Smooth muscle cell of the brain vasculature (primary cell): ENCODE measurements at places on chromosomes 16 and 17.

DNA sequence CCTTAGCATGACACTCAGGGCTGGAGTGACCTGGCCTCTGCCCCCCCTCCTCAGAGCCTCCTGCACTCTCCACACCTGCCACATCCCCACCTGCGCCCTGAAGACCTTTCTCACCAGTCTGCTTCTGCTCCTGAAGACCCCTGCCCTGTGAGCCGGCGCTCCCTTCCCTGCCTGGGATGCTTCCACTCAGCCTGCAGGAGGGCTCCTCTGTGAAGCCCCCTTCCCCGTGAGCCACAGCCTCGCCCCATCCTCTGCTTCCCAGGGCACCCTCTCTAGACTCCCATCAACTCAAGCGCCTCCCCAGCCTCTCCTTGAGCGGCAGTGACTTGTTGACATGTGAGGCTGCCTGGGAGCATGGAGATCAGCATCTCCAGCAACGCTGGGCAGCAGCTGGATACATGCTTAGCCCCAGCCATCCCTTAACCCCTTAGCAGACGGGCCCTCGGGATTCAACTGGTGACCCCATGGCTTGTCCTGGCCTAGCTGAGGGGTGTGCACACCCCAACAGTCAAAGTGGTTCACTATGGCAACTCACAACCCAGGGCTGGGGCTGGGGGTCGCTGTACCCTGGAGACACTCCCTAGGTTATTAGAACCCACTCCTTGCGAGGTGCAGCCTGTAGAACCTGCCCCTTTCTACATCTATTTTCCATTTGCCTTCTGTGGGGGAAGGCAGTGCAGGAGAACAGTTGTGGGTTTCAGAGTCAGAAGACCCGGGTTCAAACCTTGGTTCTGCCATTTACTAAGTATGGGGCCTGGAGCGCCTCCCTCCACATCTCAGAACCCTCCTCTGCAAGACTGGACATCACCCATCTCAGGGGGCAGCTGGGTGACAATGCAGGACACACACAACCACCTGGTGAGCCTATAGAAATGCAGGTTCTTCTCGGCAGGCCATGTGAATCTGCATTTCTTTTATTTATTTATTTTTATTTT is 21.5 kb downstream of the TMEM235 start:
- no peak for DNase-seq

GRCh38 chr17:50026837-50027171 is 29.1 kb upstream of the ITGA3 start:
- DNase-seq: peak; percentile 65

- DNase-seq: no peak
Measured at GRCh38 chr16:82788919-82789318, 162.2 kb downstream of the CDH13 start.

- DNase-seq: no peak
Measured at GRCh38 chr16:51490866-51491265, 339.8 kb upstream of the SALL1 start.

- no peak for DNase-seq
Measured at GRCh38 chr16:67963662-67964321, 4.6 kb downstream of the SLC12A4 start.

GRCh38 chr17:46115699-46116098 is 77.5 kb downstream of the KANSL1 start:
- DNase-seq: no peak

- DNase-seq: no peak
Measured at GRCh38 chr16:62079236-62079635, 43.0 kb upstream of the CDH8 start.

DNA sequence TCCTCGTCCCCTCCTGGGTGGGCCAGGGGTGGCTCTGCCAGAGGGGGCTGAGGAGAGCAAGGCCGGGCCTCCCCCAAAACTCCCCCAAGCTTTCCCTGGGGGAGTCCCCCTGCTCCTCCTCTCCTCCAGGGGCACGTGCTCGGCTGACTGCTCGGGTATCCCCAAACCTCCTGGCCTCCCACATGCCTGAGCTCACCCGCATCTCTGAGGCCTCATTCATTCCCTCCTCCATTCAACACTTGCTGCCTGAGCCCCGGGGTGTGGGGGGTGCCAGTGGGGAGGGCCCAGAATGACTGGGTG is 83.1 kb downstream of the RTN4RL1 start:
- no peak for DNase-seq

DNA sequence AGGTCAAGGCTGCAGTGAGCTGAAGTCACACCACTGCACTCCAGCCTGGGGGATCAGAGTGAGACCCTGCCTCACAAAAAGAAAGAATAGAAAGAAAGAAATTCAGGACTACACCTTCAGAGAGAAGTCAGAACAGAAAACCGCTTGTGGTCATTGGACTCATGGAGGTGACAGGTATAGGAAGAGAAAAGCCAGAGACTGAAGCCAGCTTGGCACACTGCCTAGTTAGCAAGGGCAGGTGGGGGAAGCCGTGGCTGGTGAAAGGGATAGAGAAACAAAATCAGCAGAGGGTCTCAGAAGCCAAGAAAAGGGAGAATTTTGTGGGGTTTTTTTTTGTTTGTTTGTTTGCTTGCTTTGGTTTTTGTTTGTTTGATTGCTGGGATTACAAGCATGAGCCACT is 32.9 kb upstream of the SKAP1 start:
- DNase-seq: no peak

GRCh38 chr17:33932996-33933395 is 322.1 kb upstream of the CCL2 start:
- DNase-seq: no peak

- DNase-seq: no peak
Measured at GRCh38 chr16:3659251-3659650, 4.8 kb downstream of the DNASE1 start.

DNA sequence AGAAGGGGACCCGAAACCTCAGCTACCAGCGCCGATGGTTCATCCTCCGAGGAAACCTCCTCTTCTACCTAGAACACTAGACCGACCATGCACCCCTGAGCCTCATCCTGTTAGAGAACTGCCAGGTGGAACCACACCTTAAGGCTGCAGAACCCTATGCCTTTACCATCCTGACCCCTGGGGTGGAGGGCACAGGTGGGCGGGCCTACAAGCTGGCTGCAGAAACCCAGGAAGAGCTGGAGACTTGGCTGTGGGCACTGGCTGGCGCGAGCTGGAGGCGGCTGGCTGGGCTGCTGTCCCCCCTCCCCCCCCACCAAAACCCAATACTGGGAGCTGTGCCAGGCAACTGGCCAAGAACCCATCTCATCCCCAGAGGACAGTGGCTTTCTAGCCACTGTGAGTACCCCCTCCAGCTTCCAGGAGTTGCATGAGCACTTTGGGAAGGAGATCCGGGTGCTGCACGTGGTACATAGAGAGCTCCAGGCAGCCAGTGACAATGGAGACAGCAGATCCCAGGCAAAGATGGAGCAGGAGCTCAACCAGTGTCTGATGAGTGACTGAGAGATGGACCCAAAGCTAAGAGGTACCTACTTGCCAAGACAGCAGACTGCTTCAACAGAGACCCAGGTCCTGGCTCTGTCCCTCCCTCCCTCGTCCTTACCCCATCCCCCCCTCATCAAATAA is 1.4 kb upstream of the CD2BP2 start:
- no peak for DNase-seq

DNA sequence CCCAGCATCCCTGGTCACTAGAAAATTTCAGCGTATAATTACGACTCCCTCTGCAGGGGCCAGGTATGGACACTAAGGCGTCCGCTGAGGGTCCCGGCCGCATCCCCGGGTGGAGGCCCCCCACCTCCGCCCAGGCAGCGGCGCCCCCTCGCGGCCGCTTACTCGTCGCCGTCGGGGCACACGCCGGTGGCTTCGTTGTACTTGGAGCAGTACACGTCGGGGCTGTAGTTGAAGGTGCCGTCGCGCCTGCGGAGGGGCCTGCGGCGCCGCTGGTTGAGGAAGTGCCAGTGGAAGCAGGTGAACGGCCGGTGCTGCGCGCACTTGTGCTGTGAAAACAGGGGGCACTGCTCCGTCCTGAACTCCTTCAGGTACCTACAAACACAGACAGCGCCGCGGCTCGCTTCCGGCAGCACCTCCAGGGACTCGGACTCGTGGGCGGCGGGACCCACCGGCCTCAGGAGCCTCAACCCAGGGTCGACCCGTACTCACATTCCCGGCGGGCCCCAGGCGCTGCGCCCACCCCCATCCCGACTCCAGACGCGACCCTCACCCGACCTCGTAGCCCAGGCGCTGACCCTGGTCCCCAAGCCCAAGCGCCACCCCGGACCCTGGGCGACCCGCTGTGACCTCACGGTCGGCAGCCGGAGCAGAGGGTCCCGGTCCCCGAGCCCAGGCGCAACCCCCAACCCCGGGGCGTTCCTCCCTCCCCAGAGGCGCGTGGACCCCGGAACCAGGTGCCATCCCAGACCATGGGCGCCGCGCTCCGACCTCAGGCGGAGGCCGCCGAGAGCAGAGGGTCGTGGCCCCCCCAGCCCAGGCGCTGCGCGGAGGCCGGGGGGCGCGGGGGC is 596 bp downstream of the UNKL start:
- no peak for DNase-seq

GRCh38 chr16:30983898-30984610 is 953 bp upstream of the HSD3B7 start:
- no peak for DNase-seq
